Endothelial cell (in vitro differentiated cells): ENCODE measurements at places on chromosomes 11 and 22.
A peak's percentile ranks its signal among the peaks of the same experiment; 100 is the strongest.

- no peak overlapping the region for H3K4me3 ChIP-seq
- H3K4me1 ChIP-seq, result peaks cover 12% of the 10 kb centered on the region
- peaks cover 3% of the 10 kb centered on the region for H3K27me3 ChIP-seq
- H3K27ac ChIP-seq, result no peak overlapping the region
Measured at GRCh38 chr11:73157101-73158010, 15.2 kb upstream of the FCHSD2 start.

DNA sequence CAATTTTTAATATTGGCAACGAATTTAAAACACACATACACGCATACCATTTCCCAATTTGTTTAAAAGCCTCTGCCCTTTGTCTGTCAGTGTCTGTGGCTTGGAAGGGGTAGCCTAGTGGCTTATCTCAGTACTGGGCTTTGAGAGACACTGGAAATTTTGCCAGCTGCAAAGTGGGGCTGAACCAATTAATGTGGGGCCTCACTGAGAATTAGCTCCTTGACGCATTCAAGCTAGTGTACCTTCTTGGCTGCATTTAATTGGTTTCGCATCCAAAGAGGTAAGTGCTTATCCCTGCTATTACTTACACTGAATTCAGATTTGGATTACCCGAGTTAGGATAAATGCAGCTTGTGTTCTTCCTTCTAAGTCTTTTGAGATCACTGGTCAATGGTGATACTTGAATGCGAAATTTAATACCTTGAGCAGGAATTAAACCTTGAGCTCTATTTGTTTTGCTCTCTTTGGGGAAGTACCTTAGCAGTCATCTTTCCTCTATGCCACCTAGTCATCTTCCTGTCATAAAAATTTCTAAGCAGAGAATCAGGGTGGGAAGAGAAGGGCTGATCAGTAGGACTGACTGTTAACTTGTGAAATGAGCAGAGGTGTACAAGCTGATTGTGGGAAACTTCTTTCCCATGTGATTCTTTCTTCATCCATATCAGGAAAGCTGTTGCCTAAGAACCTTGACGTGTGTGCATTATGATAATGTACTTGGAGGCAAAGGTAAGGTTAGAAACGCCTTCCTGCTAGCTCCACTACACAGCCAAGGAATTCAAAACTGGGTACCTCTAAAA, 187.7 kb upstream of the E2F8 start:
- H3K36me3 ChIP-seq, result no peaks in the 10 kb centered on the region
- no peak for DNase-seq
- no peak overlapping the region for H3K4me3 ChIP-seq
- peaks cover 4% of the 10 kb centered on the region for H3K27me3 ChIP-seq

- no peak for DNase-seq
- no peak overlapping the region for H3K4me3 ChIP-seq
- H3K36me3 ChIP-seq, result peaks cover 34% of the 10 kb centered on the region
- H3K4me1 ChIP-seq, result peaks cover 19% of the 10 kb centered on the region
Measured at GRCh38 chr22:20550851-20551744, 43.7 kb downstream of the MED15 start.

- H3K27ac ChIP-seq, result no peak overlapping the region
- H3K4me1 ChIP-seq, result peaks cover 3% of the 10 kb centered on the region
- no peak for DNase-seq
- H3K4me3 ChIP-seq, result no peak overlapping the region
- H3K36me3 ChIP-seq, result no peaks in the 10 kb centered on the region
Measured at GRCh38 chr11:87712802-87713202, 462.4 kb downstream of the RAB38 start.

DNA sequence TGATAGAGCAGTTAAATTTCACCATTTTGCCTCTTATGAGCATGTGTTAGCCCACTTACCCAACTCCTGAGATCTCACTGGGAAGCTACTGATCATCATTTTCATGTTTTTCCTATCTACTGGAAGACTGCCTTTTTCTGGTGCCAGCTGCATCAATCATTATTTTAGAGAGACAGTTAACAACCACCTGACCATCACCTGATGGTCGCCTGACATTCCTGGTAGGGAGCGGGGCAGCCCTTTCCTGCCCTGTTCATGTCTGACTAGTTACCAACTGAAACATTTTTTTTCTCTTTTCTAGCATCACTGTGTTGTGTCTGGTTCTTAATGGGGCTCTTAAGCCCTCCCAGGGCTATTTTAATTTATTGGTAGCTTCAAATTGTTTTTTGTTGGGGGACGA, 20.2 kb upstream of the PATL1 start:
- peaks cover 4% of the 10 kb centered on the region for H3K27me3 ChIP-seq
- H3K36me3 ChIP-seq, result peaks cover 3% of the 10 kb centered on the region
- H3K27ac ChIP-seq, result no peak overlapping the region
- no peak overlapping the region for H3K4me3 ChIP-seq
- no peaks in the 10 kb centered on the region for H3K4me1 ChIP-seq
- DNase-seq, result no peak

DNA sequence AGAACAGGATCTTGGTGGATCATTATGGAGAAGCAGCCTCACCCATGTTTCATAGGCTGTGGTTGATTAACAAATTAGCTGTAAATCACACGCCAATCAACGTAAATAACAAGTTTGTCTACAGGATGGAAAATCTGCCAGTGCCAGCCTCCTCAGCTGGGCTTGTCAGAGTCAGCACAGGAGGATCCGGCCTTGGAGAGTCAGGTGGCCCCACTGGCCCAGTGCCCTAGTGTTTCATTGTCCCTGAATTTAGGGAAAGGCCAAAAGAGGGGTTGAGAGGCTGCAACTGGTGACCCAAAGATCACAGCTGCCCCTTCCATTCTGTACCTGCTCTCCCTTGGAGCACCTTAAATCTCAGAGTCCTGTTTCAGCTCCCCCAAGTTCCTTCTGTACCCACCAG, 42.4 kb downstream of the TRIM29 start:
- H3K27ac ChIP-seq, result no peak overlapping the region
- H3K4me3 ChIP-seq, result no peak overlapping the region
- H3K36me3 ChIP-seq, result no peaks in the 10 kb centered on the region

GRCh38 chr11:46845740-46846509, at the start of gene CKAP5:
TSS of gene CKAP5 (minus strand) at chr11:46846280. CDS start at chr11:46821231, 25,049 bp downstream.
- H3K27ac ChIP-seq, result peak within 1 kb of the TSS; percentile 80
- peaks cover 6% of the 10 kb centered on the region for H3K4me1 ChIP-seq
- peak; percentile 84 for DNase-seq

DNA sequence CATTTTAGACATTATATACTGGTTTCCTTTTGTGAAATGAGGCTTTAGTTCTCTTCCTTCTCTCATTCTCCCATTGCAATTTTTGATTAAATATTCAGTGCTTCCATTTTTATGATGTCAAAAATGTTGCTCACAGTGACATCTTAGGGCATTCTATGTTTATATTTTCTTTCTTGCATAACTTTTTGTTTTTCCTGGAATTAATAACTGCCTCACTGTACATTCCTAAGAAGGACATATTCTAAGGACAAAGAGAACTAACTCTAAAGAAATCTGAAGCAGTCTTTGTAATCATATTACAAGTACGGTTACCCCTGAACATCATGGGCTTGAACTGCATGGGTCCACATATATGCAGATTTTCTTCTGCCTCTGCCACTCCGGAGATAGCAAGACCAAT, 25.8 kb upstream of the P2RY6 start:
- H3K27me3 ChIP-seq, result peaks cover 2% of the 10 kb centered on the region
- no peaks in the 10 kb centered on the region for H3K36me3 ChIP-seq
- H3K4me3 ChIP-seq, result no peak overlapping the region
- no peak for DNase-seq

DNA sequence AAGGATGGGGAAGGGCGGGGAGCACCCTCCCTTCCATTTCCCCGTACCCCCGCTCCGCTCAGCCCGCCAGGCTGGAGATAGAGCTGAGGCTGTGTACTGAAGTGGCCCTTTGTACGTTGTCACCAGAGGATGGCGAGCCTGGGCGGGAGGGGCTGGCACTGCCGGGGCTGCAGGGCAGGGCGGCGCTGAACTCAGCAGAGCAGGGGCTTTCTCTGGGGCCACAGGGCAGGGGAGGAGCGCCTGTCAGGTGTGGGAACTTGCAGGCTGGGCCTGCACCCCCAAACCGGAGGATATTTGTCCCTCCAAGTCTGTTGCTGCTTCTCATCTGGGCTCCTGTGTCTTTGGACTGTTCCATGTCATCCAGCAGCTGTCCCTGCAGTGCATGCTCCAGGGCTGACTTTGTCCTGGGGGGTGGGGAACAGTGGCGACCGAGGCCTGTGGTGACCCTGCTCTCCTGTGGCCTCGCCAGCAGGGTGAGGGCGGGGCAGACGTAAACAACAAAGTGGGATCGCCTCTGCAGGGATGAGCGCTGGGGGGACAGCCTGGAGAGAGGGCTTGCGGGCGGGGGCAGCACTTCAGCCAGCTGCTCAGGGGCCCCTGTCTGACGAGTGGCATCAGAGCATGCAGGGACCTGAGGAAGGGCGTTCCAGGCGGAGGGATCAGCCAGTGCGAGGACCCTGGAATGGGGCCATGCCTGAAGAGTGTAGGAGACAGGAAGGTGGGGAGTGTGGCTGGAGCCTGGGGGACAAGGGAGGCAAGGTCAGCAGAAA, 13.1 kb downstream of the MGAT3 start:
- peaks cover 5% of the 10 kb centered on the region for H3K27me3 ChIP-seq
- no peak overlapping the region for H3K4me3 ChIP-seq
- peaks cover 15% of the 10 kb centered on the region for H3K4me1 ChIP-seq
- DNase-seq, result no peak
- no peak overlapping the region for H3K27ac ChIP-seq

- no peak overlapping the region for H3K27ac ChIP-seq
- H3K4me1 ChIP-seq, result peaks cover 14% of the 10 kb centered on the region
- H3K36me3 ChIP-seq, result peaks cover 7% of the 10 kb centered on the region
- DNase-seq, result no peak
- H3K4me3 ChIP-seq, result peak overlapping the region; percentile 39
Measured at GRCh38 chr22:36211237-36211861, 9.7 kb upstream of the APOL4 start.

DNA sequence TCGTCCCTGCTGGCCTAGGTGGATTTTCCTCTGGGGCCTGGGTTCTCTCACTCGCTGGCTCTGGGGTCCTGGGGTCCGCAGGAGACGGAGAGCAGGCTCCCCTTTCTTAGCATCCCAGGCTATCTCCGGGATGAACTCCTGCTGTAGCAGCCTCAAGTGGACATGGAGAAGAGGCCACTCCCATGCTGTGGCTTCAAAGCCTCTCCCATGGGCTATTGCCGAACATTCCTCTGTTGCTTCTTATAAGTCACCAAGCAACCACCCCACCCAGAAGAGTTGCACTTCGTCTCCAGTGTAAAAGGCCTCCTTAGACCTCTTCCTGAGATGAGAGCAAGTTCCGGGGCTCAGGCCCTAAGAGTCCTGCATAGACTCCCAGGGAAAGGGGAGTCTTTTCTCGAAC, 124.0 kb upstream of the RCN1 start:
- H3K36me3 ChIP-seq, result no peaks in the 10 kb centered on the region
- no peak for DNase-seq
- no peak overlapping the region for H3K4me3 ChIP-seq
- H3K27me3 ChIP-seq, result peaks cover 2% of the 10 kb centered on the region
- no peaks in the 10 kb centered on the region for H3K4me1 ChIP-seq

- DNase-seq, result no peak
- no peak overlapping the region for H3K27ac ChIP-seq
- peaks cover 38% of the 10 kb centered on the region for H3K36me3 ChIP-seq
Measured at GRCh38 chr11:3775736-3776406, 21.5 kb downstream of the NUP98 start.

- H3K4me3 ChIP-seq, result no peak overlapping the region
- H3K4me1 ChIP-seq, result peaks cover 55% of the 10 kb centered on the region
- peaks cover 4% of the 10 kb centered on the region for H3K36me3 ChIP-seq
- DNase-seq, result no peak
Measured at GRCh38 chr22:41827671-41828070, 5.2 kb upstream of the SREBF2 start.

GRCh38 chr11:13160806-13161205, 116.8 kb upstream of the BMAL1 start:
- no peak overlapping the region for H3K27ac ChIP-seq
- DNase-seq, result no peak
- no peaks in the 10 kb centered on the region for H3K4me1 ChIP-seq
- no peak overlapping the region for H3K4me3 ChIP-seq
- H3K36me3 ChIP-seq, result no peaks in the 10 kb centered on the region
- no peaks in the 10 kb centered on the region for H3K27me3 ChIP-seq

GRCh38 chr22:50320116-50320515, 6.7 kb downstream of the DENND6B start:
- no peak overlapping the region for H3K4me3 ChIP-seq
- no peak overlapping the region for H3K27ac ChIP-seq
- no peaks in the 10 kb centered on the region for H3K36me3 ChIP-seq
- H3K27me3 ChIP-seq, result no peaks in the 10 kb centered on the region
- DNase-seq, result no peak
- no peaks in the 10 kb centered on the region for H3K4me1 ChIP-seq

- H3K4me1 ChIP-seq, result peaks cover 47% of the 10 kb centered on the region
- H3K27me3 ChIP-seq, result peaks cover 2% of the 10 kb centered on the region
- no peak overlapping the region for H3K27ac ChIP-seq
- H3K4me3 ChIP-seq, result no peak overlapping the region
Measured at GRCh38 chr11:104159356-104159755, 4.6 kb downstream of the PDGFD start.

- H3K4me3 ChIP-seq, result no peak overlapping the region
- H3K36me3 ChIP-seq, result no peaks in the 10 kb centered on the region
- H3K4me1 ChIP-seq, result peaks cover 9% of the 10 kb centered on the region
- H3K27me3 ChIP-seq, result no peaks in the 10 kb centered on the region
- no peak overlapping the region for H3K27ac ChIP-seq
Measured at GRCh38 chr11:32385998-32386397, 49.3 kb downstream of the WT1 start.

GRCh38 chr11:84902445-84902844, 724.7 kb downstream of the DLG2 start:
- no peaks in the 10 kb centered on the region for H3K4me1 ChIP-seq
- DNase-seq, result no peak
- H3K4me3 ChIP-seq, result no peak overlapping the region
- H3K36me3 ChIP-seq, result no peaks in the 10 kb centered on the region
- no peaks in the 10 kb centered on the region for H3K27me3 ChIP-seq

DNA sequence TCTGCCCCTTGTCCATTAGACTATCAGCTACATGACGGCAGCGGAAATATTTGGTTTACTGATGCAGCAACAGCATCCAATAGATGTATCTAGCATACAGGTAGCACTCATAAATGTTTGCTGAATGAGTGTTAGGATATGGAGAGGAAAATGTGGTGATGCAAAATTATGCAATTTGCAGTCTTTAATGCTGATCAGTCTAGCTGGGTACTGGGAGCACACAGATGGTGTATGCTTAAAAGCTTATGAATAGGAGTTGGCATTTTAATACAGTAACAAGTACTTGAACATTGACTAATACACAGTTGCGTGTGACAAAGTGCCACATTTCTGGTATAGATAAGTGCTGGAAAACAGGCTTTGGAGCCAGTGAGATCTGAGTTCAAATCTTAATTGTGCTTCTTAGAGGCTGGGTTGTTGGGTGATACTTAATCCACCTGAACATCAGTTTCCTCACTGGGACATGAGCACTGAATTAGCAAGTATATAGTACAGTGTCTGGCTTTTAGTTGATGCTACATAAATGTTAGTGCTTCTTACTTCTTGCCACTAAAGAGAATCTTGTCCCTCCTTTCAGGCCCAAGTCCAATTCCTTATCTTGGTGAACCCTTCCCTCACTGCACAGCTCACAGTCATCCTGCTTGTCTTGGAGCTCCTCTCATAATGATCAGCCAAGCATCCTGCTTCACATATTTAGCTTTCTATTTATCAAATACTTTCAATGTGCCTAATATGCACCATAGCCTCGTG, 99.6 kb downstream of the TIMP3 start:
- H3K36me3 ChIP-seq, result no peaks in the 10 kb centered on the region
- peaks cover 2% of the 10 kb centered on the region for H3K27me3 ChIP-seq
- peaks cover 6% of the 10 kb centered on the region for H3K4me1 ChIP-seq
- H3K27ac ChIP-seq, result no peak overlapping the region
- H3K4me3 ChIP-seq, result no peak overlapping the region

- DNase-seq, result peak; percentile 14
- peaks cover 21% of the 10 kb centered on the region for H3K4me1 ChIP-seq
- H3K27ac ChIP-seq, result no peak overlapping the region
- H3K4me3 ChIP-seq, result no peak overlapping the region
- no peaks in the 10 kb centered on the region for H3K36me3 ChIP-seq
- H3K27me3 ChIP-seq, result peaks cover 30% of the 10 kb centered on the region
Measured at GRCh38 chr22:41913842-41914534, 886 bp downstream of the SHISA8 start.
